ENCODE measurements at places on chromosomes 2 and 18. TPM values are rescaled to one million over a fixed set of nuclear protein-coding genes. Genes with fewer than 3 reads are reported as not detected.
A peak's percentile ranks its signal among the peaks of the same experiment; 100 is the strongest.

Gene ITGB6
- 17.2 TPM for total RNA-seq

DNA sequence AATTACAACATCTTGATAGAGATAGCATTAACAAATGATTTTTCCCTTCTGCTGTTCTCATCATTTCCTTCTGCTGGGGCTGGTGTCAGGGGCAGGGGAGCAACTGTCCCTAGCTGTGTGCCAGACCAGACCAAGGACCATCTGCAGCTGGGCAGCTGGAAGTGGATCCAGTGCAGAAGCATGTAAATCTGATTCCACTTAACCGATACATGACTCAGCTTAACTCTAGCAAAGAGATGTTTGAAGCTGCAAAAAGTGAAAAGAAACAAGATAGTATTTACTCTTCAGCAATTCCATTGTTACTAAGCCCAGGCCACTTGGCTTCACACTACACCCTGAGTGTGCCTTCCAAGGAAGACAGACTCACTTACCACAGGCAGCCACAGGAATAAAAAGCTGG, 151.1 kb downstream of the GALNT1 start:
- no peak for DNase-seq

Gene KIAA1328
- 17.2 TPM for total RNA-seq

- DNase-seq, result peak; percentile 93
Observed at GRCh38 chr2:240257940-240258580, 117.6 kb upstream of the OTOS start.

Gene IL1R2
- 63.3 TPM for total RNA-seq

Gene CELF4
- total RNA-seq, result 2.2 TPM

DNA sequence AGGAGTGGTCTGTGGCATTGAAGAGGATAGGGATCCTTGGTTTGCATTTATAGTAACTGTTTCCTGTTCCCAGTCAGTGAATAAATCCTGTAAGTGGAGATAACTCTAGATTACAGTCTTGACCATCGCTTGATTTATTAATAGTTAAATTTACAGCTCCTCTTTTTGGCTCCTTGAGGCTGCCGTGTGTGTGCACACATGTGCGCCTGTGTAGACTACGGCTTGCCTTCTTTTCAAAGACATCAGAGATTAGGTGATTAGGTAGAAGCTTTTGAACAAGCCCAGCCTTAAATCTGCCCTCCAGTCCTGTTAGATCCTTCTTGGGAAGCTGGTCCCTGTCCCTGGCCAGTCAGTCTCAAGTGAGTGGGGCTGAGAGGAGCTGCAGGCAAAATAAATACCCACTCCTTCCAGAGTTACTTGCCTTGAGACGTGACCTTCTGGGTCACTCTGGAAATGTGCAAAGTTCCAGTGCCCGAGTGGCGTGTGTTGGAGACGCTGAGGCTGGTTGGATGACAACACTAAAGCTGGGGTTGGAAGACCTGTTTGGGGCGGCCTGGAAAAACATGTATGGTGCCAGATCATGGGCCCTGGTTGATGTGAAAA, 32.0 kb downstream of the TCF7L1 start:
- no peak for DNase-seq

Gene HOXD4
- 4.9 TPM for total RNA-seq

Gene SH3BP4
- 19.2 TPM for total RNA-seq

Gene ARHGAP28
- total RNA-seq, result 7.6 TPM

Gene TGFA
- total RNA-seq, result 27.7 TPM

Gene SP100
- total RNA-seq, result 64.8 TPM
